ENCODE measurements at places on chromosomes 1 and 21. TPM values are rescaled to one million over a fixed set of nuclear protein-coding genes. Genes with fewer than 3 reads are reported as not detected.
A peak's percentile ranks its signal among the peaks of the same experiment; 100 is the strongest.

DNA sequence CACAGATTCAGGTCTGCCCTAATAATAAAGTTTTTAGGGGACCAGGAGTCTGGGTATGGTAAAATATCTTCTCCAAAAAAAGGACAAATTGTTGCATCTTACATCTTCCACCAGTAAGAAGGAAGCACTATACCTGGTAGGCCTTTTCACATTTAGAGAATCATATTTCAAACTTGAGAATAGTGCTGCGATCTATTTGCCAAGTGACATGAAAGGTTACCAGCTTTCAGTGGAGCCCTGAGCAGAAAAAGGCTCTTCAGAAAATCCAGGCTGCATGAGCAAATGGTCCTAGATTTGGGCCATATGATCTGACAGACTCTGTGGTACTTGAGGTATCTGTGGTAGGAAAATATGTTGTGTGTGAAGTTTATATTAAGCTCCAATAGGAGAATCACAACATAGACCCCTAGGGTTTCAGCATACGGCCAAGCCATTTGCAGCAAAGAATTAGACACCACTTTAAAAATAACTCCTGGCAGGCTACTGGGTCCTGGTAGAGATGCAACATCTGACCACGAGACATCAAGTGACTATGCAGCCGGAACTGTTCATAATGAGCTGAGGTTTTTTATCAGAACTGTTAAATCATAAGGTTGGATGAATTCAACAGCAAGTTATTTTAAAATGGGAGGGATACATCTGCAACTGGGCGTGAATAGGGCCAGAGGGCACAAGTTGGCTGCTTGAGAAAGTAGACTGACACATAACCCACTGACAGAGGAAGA lies 38.6 kb upstream of the CCDC190 start:
- no peak for DNase-seq
- no peak overlapping the region for H3K27ac ChIP-seq
- no peaks in the 10 kb centered on the region for H3K4me1 ChIP-seq
- H3K27me3 ChIP-seq = peaks cover 7% of the 10 kb centered on the region

GRCh38 chr1:192010406-192010805 lies 147.9 kb upstream of the RGS18 start:
- no peak overlapping the region for H3K27ac ChIP-seq
- H3K4me3 ChIP-seq = no peak overlapping the region
- no peak for DNase-seq
- H3K4me1 ChIP-seq = no peaks in the 10 kb centered on the region
- H3K27me3 ChIP-seq = no peaks in the 10 kb centered on the region
- H3K36me3 ChIP-seq = no peaks in the 10 kb centered on the region

DNA sequence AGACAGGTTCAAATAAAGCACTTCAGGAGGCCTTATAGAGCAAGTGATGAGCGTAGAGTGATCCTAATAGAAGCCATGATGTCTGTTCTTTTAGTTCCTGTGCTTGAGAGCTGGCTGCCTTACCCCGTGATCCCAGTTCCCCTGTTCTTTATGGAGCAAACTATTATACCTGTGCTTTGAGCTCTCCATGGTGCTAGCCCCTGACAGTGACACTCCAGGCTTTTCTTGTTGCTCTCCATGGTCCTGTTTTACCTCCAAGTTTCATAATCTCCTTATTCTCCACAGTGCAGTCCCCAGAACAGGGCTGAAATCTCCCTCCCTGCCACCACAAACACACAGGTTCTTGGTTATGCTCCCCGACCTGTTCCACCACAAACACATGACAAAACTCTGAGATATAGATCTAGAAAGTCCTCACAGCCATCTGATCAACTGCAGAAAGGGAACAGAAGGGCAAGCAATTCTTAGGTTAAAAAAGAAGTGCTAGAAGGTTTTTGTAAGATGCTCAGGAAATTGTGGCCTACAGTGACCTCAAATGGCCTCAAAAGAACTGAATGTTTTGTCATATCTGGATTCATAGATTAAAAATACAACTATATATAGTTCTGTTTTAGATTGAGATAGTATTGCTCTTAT lies 6.0 kb downstream of the CADM3 start:
- H3K36me3 ChIP-seq = no peaks in the 10 kb centered on the region
- no peaks in the 10 kb centered on the region for H3K4me1 ChIP-seq
- DNase-seq = peak; percentile 34
- no peak overlapping the region for H3K27ac ChIP-seq

DNA sequence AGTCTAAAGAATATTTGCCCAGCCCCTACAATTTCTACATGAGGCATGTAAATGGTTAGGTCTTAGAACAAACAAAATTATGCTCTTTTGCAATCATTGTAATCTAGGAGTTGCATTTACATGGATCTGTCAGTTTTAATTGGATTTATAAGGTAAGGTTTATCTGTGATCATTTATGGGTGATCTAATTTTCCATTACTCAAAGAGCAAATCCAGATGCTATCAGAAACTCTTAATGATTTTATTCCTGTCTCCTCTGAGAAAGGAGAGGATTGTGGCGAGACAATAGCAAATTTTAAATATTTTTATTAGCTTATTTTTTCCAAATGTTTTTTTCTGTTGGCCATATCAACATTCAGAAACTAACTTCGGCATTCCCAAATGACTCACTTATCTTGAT lies 14.2 kb upstream of the NEGR1 start:
- no peaks in the 10 kb centered on the region for H3K36me3 ChIP-seq
- H3K27me3 ChIP-seq = peaks cover 3% of the 10 kb centered on the region
- H3K4me3 ChIP-seq = no peak overlapping the region
- no peaks in the 10 kb centered on the region for H3K4me1 ChIP-seq
- no peak for DNase-seq
- H3K27ac ChIP-seq = no peak overlapping the region

DNA sequence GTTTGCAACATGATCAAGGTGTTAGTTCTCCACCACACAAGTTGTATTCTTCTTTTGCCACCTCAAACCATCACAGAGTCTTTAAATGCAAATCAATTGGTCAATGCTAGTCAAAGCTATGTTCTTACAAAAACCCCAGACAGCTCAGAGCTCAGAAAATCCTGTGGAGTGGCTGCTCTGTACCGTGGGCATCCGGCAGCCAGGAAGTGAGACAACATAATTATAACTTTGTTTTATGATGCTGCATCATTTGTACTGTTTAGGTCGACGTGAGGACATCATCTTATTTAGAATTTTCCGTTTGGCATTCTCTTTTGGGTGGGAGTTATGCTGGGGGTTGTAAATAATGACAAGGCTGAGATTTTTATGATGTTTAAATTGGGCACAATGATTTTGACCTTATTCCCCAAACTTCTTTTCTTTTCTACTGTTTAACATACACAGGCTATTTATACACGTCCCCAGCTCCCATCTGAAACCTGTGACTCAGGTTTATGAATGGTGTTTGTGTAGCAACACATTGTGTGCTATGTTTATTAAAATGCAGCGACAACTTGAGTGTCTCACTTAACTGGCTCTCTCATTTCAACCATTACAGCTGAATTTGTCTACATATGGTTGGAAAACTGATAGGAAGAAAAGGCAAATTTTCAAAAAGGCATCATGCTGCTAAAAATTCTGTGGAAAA lies 124.0 kb downstream of the CNIH3 start:
- DNase-seq = no peak
- peaks cover 7% of the 10 kb centered on the region for H3K4me1 ChIP-seq
- H3K4me3 ChIP-seq = no peak overlapping the region

DNA sequence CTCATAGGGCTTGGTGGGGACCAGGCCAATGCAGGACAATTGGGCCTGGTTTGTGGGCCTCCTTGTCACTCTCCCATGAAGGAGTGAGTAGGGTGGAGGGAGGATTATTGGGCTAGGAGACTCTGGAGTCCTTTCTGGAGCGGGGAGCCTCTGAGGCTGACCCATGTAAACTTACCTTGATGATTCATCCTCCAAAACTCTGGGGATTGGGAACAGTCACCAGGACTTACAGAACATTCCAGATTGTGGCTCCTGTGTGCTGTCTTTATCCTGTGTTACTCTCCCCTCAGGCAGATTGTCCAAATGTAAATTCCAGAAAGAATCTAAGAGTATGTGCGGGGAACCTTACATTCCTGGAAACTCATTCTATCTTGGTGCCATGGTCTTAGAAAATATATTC lies 197.6 kb downstream of the CAMTA1 start:
- no peaks in the 10 kb centered on the region for H3K4me1 ChIP-seq
- no peak for DNase-seq
- no peak overlapping the region for H3K27ac ChIP-seq
- H3K4me3 ChIP-seq = no peak overlapping the region

- H3K27ac ChIP-seq = no peak overlapping the region
- H3K4me3 ChIP-seq = no peak overlapping the region
- no peaks in the 10 kb centered on the region for H3K4me1 ChIP-seq
- H3K36me3 ChIP-seq = no peaks in the 10 kb centered on the region
- no peaks in the 10 kb centered on the region for H3K27me3 ChIP-seq
These were observed 1.9 kb downstream of the OR14A16 start for GRCh38 chr1:247822060-247822459.

GRCh38 chr1:155591770-155592169 lies 18.2 kb upstream of the MSTO1 start:
- H3K4me1 ChIP-seq = no peaks in the 10 kb centered on the region
- no peaks in the 10 kb centered on the region for H3K27me3 ChIP-seq
- no peaks in the 10 kb centered on the region for H3K36me3 ChIP-seq
- H3K4me3 ChIP-seq = no peak overlapping the region
- peak; percentile 8 for DNase-seq

GRCh38 chr1:204746838-204747442 lies 61.4 kb upstream of the LRRN2 start:
- no peaks in the 10 kb centered on the region for H3K4me1 ChIP-seq
- H3K27me3 ChIP-seq = peaks cover 15% of the 10 kb centered on the region
- no peak overlapping the region for H3K27ac ChIP-seq

DNA sequence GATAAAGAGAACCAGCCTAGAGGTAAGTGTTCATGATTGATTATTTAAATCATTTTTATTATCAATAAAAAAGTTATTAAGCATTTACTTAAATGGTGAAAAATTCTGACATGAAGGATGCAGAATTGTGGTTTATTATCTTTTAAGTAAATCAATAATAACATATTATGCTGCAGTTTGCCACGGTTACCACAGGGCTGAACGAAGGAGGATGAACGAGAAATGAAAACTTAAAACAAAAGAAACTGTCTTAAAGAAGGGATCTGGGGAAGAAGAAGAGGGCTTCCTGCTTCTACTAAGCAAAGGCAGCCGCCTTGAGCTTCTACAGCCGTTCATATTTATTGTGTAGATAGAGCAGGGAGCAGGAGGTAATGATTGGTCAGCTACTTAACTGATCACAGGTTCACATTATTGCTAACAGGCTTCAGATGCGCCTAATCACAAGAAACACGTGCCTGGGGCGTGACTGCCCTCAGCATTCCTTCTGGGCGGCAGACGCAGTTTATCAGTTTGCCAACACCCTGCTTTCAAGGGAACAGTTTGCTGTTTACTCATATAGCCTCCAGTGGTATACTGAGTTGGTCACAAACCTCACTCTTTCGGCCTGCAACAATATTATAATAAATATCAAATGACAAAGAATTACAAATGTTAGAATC lies 5.8 kb upstream of the FNBP1L start:
- no peaks in the 10 kb centered on the region for H3K4me1 ChIP-seq
- no peak for DNase-seq
- no peak overlapping the region for H3K4me3 ChIP-seq
- no peaks in the 10 kb centered on the region for H3K36me3 ChIP-seq
- H3K27ac ChIP-seq = no peak overlapping the region

DNA sequence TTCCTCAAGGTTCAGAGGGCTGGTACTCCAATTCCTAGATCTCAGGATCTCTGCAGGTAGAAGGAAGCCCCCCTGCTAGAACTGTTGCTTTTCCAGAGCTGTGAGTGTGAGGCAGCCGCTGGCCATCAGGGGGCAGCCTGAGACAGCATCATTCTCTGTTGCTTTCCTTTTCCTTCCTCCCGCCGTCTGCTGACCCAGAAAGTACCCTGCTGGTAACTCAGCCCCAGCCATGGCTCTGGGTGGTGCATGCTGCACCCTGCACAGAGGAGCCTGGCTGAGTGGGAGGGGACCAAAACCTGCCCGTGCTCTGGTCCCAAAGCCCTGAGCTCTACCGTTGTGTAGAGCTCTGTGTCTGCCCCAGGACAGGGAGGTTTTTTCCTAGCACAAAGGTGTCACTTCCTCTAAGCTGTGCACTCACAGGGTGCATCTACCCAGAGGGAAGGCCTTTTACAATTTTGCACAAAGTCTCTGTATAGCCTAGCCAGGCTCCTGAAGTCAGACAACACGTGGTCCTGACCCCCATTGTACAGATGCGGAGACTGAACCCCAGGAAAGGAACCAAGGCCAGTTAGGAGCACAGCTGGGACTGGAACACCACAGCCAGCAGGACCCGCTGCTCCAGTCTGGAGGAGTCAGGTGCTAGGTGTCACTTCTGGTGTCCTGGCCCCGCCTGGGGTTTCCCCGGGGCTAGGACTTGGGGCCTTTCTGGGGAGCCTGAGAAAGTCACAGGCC lies 5.6 kb upstream of the FAM131C start:
- no peak overlapping the region for H3K27ac ChIP-seq
- H3K27me3 ChIP-seq = peaks cover 15% of the 10 kb centered on the region
- no peak overlapping the region for H3K4me3 ChIP-seq

DNA sequence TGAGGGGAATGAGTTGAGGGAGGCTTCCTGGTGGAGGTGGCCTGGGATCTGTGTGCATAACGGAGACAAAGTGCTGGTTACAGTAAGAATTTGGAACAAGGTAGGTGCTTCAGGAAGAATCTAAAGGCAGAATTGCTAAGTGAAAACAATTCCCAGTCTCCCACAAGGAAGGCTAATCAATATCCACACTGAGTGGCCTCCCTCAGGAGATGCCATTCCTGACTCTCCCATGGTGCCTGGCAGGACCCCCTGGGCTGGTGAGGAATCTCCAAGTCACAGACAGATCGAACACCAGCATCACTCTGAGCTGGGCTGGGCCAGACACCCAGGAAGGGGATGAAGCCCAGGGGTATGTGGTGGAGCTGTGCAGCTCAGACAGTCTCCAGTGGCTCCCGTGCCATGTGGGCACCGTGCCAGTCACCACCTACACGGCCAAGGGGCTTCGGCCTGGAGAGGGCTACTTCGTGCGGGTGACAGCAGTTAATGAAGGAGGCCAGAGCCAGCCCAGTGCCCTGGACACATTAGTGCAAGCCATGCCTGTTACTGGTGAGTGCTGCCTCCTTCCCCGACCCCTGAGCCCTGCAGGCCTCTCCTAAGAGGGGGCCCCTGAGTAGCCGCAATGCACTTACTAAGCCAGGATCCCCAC lies 30.7 kb downstream of the IGFN1 start:
- no peaks in the 10 kb centered on the region for H3K27me3 ChIP-seq
- DNase-seq = no peak
- no peak overlapping the region for H3K4me3 ChIP-seq
- no peaks in the 10 kb centered on the region for H3K36me3 ChIP-seq

CCDC17 gene
- total RNA-seq = 9.2 TPM

ZBTB18 gene
- 69.5 TPM for total RNA-seq

SLAMF7 gene
- 6.2 TPM for total RNA-seq

LAMC1 gene
- total RNA-seq = 0.93 TPM

LAMC2 gene
- not detected for total RNA-seq

SPSB1 gene
- total RNA-seq = 1.5 TPM

CYP4A22 gene
- total RNA-seq = not detected

Measured in naive thymus-derived CD8-positive, alpha-beta T cell (primary cell).